Stimulated activated CD4-positive, alpha-beta T cell treated with anti-CD3 and anti-CD28 coated beads, TNF-alpha, amount 100 ng/mL, for 4 hours (primary cell): ENCODE measurements at places on chromosomes 6 and 20.

DNA sequence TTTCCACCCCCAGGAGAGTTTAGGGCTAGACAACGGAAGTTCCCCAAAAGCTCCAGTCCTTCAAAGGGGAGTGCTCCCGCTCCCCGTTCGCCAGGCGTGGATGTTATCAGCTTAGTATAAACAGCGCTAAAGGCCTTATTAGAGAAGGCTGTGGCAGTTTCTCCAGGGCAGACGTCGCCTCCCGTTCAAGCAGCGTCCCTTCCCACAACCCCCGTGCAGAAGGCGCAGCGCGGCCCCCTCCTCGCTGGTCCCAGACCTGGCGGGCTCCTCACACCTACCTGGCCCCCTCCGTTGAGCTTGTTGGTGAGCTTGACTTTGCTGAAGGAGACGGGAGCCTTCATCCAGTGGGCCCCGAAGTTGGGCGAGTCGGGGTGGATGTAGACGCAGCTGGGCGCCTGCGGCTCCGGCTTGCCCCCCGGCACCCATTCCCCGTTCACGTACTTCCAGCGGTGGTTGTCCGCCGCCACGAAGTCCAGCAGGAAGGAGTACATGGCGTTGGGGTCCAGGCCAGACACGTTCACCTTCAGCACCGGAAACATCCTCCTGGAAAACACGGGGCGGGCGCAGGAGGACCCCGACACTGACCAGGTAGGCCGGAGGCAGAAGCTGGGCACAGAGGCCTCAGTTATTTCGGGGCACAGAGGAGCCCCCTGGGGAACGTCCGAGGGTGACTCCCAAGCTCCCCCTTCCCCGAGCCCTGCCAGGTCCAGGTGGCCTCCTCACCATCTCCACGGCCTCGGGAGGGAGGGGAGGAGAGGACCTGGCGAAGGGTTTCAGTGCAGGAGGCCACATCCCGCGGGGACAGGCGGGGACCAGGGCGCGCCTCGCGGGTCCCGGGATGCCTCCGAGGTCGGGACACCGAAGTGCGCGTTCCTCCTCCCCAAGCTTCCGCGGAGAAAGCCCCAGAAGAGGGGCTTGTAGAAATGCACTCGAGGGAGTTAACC, 1.1 kb downstream of the TBXT start:
- no peak for DNase-seq

DNA sequence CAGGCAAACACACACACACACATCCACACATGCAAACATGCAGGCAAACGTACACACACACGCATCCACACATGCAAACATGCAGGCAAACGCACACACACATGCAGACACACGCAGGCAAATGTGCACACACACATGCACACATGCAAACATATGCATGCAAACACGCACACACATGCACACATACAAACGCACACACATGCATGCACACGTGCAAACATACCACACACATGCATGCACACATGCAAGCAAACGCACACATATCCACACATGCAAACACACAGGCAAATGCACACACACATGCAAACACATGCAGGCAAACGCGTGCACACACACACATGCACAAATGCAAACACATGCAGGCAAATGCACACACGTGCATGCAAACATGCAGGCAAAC, 46.9 kb upstream of the RIN2 start:
- DNase-seq, result no peak

GRCh38 chr6:158854214-158855101, 35.3 kb upstream of the EZR start:
- DNase-seq, result no peak

DNA sequence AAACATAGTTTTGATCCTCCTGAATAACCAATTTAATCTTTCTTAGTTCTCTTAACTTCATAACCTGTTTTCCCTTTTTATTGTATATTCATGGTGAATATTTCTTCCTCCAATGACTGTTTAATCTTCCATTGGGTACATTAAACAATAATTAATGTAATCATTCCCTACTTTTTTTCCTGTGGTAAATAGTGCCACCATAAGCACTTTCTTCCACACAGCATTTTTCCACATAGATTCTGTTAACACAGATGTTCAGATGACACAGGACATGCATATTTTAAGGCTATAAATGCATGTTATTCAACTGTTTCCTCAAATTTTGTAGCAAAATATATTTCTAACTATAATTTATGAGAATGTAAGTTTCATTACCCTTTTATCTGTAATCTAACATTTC, 61.9 kb downstream of the CYP39A1 start:
- DNase-seq, result no peak

- DNase-seq, result no peak
Measured at GRCh38 chr20:7935027-7935551, 5.2 kb downstream of the HAO1 start.

DNA sequence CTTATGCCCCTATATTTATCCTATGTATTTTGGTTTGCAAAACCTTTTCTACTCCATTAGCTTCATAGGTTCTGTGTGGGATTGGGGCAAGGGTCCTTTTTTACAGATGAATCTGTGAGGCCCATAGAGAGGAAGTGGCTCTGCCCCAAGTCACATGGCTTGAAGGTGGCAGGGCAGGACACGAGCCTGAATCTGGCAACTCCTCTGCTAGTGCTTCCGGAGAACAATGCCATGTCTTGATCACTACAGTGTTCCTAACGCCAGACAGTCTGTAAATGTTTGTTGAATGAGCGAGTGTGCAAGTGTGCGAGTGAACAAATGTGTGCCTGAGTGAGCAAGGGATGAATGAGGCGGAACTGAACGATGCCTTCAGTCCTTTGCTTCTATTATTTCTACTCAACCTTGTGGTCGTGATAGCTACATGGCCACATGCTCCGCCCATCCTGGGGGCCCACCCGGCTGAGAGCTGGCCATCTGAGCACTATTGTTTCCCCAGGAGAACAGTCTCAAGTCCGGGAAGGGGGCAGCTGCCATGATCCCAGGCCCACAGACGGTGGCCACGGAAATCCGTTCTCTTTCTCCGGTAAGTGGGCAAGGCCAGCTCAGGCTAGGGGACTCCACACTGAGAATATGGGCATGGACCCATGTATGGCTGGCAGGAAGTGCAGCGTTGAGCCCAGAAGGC, 17.8 kb upstream of the AAR2 start:
- DNase-seq, result no peak

GRCh38 chr6:72272958-72273357, 348.9 kb upstream of the KCNQ5 start:
- no peak for DNase-seq

- no peak for DNase-seq
Measured at GRCh38 chr6:14986370-14986769, 259.5 kb upstream of the JARID2 start.

DNA sequence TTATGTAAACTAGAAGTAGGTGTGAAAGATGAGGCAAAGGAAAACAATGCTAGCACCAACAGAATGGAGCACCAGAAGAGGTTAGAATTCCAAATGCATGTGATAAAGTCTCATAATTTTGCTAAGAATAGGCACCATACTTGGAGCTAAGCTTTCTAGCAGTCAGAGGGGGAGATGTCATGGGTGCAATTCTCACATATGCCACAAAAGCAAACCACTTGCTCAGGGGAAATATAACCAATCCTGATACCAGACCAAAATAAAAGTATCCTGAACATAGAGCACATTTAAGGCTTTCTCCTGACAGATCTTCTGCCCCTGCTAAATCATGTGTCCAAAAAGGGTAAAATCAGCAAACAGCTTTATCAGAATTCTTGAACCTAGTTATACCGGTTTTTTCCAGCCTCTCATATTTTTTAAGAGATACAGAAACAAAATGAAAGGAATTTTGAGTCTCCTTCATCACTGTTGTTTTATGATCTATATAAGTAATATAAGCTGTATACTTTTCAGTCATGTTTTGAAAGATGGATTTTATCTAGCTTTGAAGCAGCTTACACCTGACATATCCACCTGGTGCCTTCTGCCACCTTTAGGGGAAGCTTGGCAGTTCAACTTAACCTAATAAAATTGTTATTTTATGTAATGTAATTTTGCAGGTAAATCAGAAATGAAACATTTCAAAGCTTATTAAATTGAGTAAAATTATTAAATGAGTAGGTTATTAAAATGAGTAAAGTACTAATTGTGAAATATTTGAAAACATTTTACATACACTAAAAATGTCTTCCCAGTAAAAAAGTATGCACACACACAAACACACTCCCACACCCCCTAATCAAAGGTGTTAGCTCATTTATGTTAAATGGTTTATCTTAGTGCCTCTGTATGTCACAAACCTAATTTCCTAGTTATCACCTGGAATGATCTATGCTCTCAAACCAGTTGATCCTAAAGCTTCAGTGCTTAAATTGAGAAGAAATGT, 2.8 kb downstream of the SPO11 start:
- DNase-seq, result no peak

- DNase-seq, result no peak
Measured at GRCh38 chr6:44071670-44072451, 55.4 kb downstream of the MRPL14 start.

DNA sequence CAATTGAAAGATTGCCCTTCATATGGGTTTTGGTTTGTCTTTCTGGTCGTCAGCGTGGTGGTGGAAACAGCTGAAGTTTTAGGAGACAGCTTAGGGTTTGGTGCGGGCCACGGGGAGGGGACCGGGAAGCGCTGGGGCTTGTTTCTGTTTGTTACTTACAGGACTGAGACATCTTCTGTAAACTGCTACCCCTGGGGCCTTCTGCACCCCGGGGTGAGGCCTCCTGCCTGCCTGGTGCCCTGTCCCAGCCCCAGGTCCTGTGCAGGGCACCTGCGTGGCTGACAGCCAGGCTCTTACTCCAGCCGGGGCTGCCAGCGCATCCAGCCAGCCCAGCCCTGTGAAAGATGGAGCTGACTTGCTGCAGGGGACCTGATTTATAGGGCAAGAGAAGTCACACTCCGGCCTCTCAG, 22.8 kb downstream of the NPEPL1 start:
- DNase-seq, result no peak
